ENCODE measurements at places on chromosomes 1 and 21. TPM values are rescaled to one million over a fixed set of nuclear protein-coding genes. Genes with fewer than 3 reads are reported as not detected.

DNA sequence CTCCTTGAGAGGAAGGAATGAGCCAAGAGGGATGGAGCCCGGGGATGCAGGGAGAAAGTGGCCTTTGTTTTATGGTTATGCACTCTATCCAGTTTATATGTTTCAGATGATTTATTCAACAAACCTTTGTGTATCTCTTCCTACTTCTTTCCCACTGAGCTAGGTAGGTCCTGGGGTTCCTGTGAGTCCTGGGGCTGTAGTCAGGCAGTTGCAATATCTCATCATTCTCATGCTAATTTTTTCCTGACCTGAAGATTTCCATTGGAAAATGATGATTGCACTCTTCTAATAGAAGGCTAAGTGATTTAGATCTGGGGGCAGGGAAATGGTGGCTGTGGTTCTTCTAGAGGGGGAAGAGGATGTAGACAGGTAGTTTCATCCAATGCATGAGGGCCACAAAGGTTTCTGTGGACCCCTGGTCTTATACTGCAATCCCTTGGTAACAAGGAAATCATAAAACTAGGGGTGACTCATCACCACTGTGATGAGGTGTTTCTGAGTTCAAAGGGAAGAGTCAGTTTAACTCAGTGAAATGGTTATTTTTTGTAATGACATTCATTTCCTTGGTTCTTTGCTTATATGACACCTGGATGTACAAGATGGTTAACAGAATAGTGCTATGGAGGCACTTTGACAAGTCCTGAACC is 20.2 kb downstream of the B3GALT5 start:
- DNase-seq, result peak; percentile 82

DNA sequence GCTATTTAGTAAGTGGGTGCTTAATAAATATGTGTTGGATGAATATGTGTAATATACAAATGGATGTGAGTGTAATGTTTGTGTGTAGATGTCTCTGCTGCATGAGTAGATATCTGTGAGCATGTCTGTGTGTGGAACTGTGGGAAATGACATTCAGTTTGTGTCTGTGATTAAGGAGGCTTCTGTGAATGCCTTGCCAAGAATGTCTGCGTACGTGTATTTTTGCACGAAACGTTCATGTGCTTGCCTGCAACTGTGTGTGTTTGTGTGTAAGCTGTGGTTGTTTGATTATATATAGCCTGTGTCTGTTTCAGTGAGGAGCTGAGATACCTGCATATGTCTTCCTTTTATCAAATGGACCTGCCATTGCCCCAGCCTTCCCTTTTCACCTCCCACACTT is 13.8 kb downstream of the DMBX1 start:
- no peak for DNase-seq

DNA sequence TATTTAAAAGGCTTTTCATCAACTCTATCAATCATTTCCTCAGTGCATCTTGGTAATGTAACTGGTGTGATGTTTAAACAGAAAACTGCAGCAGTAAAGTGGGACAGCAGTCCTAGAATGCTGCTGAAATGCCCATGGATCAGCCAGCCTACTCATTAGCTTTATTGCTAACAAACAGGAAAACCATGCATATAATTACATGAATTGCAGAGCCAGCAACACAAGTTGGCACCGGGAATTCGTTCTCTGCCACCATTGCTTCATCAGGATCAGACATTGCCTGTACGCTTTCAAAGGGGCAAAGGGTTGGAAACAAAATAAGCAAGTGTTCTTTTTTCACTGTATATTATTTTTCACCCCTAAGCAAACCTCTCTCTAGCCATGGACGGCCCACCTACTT is 276.2 kb upstream of the LRRC7 start:
- no peak for DNase-seq

DNA sequence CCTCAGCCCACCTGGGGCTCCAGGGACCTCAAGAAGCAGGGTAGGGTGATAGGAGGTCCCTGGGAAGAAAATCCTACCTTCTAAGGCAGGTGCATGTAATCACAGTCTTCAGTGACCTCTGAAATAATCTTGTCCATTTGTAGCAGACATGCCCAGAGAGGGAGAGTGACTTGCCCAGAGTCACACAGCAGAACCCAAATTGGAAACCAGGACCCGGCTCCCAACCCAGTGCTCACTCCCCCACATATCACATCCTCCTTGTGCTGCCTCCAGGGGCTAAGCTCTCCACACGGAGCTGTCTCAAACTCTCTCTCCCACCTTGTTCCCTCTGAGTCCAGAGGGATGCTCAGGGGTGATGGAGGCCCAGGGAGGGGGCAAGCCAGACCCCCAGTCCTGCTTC is 72.5 kb downstream of the RAP1GAP start:
- no peak for DNase-seq

- DNase-seq, result peak; percentile 92
Measured at GRCh38 chr1:239386453-239387303, at the start of gene CHRM3. Gene CHRM3 (plus strand): TSS chr1:239386568. CDS start chr1:239907452, 520,884 bp downstream.

PAPPA2 gene
- total RNA-seq, result not detected

GRCh38 chr1:18875107-18875795 is 15.8 kb upstream of the TAS1R2 start:
- peak; percentile 44 for DNase-seq

DNA sequence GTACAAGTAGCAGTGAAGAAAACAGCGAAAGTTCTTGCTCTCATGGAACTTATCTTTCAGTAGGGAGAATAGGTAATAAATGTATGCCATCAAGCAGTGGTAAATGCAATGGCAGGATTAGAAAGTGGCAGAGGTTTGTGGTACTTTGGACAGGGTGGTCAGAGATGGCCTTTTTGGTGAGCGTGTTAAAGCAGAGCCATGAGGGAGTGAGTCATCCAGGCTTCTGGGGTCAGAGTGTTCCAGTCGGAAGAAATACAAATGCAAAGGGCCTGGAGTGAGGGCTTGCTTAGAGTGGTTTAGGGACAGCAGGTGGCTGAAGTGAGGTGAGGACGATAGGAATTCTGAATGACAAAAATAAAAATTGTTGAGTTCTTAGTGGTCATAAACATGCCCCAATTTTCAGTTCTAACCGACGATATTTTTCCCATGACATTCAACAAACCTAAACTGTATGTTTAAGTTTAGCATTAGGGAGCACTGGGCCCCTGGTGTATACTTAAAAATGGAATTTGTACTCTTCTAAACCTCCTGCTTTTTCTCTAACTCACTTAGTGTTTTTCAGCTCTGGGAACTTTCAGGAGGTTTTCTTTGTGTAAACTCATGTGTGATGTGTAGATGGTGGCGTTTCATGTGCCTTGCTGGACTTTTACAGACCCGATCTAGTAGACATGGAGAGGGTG is 78.2 kb downstream of the MACF1 start:
- DNase-seq, result no peak

DNA sequence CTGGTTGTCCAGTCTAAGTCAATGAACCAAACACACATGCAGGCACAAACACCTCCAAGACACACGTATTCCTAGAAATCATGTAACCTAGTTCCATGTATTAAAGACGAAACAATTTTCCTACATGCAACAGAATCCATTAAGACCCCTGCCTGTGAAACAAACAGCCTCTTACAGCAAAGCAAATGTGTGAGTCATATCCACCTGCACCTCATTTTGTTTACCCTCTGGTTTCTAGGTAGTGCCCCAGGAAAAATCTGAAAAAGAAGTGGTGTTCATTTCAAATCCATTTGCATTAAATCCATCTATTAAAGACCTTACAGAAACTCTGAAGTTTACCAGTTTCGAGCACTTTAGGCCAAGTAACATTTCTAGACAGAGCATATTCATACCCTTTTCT is 74.1 kb downstream of the VCAM1 start:
- no peak for DNase-seq

GRCh38 chr1:54649130-54649898 is 7.7 kb downstream of the MROH7 start:
- DNase-seq, result peak; percentile 40

DNA sequence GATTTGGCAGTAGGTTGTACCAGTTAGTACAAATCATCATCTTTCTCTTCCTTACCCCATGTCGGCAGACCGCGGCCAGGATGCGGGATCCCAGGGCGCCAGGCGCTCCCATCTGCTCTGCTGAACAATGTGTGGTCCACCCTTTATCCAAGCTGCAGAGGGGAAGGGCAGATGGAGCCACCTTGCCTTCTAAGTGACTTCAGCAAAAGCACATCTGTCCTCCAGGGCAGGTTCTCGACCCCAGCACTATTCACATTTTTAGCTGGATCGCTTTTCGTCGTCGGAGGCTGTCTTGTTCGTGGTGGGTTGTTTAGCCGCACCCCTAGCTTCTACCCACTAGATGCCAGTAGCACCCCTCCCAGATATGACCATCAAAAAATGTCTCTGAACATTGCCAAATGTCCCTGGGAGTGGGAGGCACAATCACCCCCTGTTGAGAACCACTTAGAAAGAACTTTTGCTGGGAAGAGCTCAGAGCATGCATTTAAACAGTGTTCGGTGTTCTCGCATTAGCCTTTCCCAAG is 58.1 kb upstream of the SIM2 start:
- no peak for DNase-seq

PRR9 gene
- not detected for total RNA-seq

DNA sequence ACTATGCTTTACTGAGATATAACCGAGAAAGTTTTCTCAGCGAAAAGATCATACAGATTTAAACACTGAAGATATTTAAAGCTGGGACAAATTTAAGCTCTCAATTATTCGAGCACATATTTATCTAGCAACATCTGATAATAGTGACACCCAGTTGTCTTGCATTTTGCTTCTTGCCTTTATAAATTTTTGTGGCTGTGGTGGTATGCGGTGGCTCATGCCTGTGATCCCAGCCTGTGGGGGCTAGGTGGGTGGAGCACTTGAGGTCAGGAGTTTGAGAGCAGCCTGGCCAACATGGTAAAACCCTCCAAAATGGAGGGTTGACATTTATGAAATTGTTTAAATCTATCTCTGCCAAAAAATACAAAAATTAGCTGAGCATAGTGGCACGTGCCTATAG is 312.2 kb downstream of the SPATA17 start:
- DNase-seq, result no peak

GRCh38 chr1:27296773-27297291 is 25.1 kb upstream of the TMEM222 start:
- peak; percentile 21 for DNase-seq

MINDY1 gene
- 8.4 TPM for total RNA-seq

- DNase-seq, result peak; percentile 79
Measured at GRCh38 chr1:31954607-31955283, 16.6 kb upstream of the PTP4A2 start.

KIAA0040 gene
- total RNA-seq, result 0.98 TPM

GRCh38 chr1:115565791-115566190 is 76.0 kb upstream of the VANGL1 start:
- no peak for DNase-seq

BATF3 gene
- not detected for total RNA-seq

- DNase-seq, result no peak
Measured at GRCh38 chr1:153478692-153479618, 18.5 kb upstream of the S100A7 start.

TFAP2E gene
- total RNA-seq, result not detected

- DNase-seq, result no peak
Measured at GRCh38 chr1:3344395-3344794, 110.1 kb upstream of the ARHGEF16 start.

CFHR3 gene
- not detected for total RNA-seq

GBP7 gene
- not detected for total RNA-seq

BCL2L15 gene
- total RNA-seq, result not detected

DNA sequence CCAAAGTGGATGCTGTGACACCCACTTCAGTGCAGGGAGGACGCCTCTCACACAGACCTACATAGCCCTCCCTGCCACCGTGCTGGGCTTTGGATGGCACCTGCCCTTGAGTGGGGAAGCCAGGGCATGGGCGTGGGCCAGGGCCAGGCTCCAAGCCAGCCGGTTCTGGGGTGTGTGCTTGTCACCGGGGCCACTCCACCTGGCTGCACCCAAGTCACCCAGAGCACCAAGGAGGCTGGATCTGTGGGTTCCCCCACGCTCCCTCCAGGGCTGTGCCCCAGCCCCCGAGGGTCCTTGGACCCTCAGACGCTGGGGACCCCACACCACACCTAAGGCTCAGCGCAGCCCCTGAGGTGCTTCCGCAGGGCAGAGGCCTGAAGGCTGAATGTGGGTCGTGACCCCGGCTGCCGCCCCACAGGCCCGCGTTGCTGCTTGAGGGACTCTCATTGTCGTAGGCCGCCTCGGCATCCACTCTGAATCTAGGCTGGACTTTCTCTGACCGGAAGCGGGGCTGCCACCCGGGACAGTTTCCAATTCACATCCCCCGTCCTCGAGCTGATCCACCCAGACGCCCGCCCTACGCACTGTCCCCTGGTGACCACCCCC is 1.5 kb downstream of the MXRA8 start:
- no peak for DNase-seq

TESK2 gene
- total RNA-seq, result not detected

- peak; percentile 76 for DNase-seq
Measured at GRCh38 chr1:155127105-155127966, at the start of gene EFNA1. Gene EFNA1 (plus strand): TSS chr1:155127876. CDS start chr1:155127978, 102 bp downstream.

FCRL4 gene
- not detected for total RNA-seq

DNA sequence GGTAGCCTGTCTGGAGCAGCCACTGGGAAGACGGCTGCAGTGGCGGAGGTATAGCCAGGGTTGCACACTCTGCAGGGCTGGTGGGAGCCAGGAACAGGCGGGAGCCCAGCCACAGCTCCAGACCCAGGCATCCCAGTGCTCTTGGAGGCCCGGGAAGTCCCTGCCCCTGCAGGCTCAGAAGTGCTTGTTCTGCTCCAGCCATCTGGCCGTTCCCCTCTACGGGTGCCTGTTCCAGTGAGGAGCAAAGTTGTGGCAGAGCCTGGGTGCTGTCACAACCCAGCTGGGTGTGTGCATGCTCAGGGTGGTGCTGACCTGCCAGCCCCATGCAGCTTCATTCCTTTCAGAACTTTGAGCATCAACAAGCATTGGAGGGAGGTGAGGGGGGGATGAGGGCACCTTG is 31.7 kb upstream of the BACE2 start:
- DNase-seq, result no peak

ECM1 gene
- 4.8 TPM for total RNA-seq

DNA sequence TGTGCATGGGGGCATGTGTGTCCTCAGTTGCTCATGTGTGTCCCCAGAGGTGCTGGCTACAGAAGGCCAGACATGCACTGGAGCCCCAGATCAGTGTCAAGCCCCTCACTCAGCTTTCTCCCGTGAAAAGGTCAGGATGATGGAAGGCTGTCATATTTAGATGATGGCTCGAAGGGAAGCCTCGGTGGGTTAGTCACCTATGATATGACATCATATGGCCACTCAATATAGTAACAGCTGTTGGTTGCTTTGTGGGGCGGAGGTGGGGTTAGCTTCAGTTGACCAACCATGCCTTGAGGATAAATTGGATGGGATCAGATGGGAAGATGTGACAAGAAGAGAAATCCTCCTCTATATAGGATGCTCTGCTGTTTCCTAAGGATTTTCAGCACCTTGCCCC is 43.5 kb upstream of the ATF3 start:
- no peak for DNase-seq

GRCh38 chr1:16257968-16258367 is 21.0 kb upstream of the CPLANE2 start:
- no peak for DNase-seq

GRCh38 chr1:150619576-150620509 is 9.6 kb downstream of the ENSA start:
- peak; percentile 85 for DNase-seq

DNA sequence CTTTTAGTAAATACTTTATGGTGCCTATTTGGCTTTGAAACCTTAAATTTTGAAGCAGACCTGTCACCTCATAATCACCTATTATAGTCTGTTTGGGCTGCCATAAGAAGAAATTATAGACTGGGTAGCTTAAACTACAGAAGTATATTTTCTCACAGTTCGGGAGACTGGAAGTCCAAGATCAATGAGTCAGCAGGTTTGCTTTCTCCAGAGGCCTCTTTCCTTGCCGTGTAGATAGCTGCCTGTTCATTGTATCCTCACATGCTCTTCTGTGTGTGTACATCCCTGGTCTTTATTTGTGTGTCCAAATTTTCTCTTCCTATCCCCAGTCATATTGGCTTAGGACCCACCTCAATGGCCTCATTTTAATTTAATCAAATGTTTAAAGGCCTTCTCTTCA is 518.2 kb downstream of the ADGRL2 start:
- DNase-seq, result no peak

Measured in Caki2 (cell line).